ENCODE measurements at places on chromosomes 5 and 9.

DNA sequence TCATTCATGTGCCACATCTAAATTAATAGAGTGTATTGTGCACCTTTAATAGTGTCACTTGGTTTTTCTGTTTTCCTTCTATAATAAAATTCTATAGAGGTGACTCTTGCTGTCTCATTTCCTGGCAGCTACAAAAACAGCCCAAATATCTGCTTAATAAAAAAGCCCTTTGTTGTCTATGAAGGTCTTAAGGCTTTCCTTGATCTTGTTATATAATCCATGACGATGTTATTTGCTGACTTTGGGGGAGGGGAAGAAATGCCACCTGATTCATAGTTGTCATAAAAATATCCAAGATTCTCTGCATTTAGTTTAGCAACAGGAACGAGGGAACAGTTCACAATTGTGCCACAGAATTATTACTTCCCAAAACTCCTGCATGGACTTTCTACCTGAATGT is 31.3 kb downstream of the CPEB4 start:
- no peak for DNase-seq

- DNase-seq = peak; percentile 56
These were observed 1264.5 kb upstream of the ACO1 start for GRCh38 chr9:31119890-31120454.

- peak; percentile 75 for DNase-seq
These were observed 3.8 kb upstream of the ELAVL2 start for GRCh38 chr9:23829580-23830475.

DNA sequence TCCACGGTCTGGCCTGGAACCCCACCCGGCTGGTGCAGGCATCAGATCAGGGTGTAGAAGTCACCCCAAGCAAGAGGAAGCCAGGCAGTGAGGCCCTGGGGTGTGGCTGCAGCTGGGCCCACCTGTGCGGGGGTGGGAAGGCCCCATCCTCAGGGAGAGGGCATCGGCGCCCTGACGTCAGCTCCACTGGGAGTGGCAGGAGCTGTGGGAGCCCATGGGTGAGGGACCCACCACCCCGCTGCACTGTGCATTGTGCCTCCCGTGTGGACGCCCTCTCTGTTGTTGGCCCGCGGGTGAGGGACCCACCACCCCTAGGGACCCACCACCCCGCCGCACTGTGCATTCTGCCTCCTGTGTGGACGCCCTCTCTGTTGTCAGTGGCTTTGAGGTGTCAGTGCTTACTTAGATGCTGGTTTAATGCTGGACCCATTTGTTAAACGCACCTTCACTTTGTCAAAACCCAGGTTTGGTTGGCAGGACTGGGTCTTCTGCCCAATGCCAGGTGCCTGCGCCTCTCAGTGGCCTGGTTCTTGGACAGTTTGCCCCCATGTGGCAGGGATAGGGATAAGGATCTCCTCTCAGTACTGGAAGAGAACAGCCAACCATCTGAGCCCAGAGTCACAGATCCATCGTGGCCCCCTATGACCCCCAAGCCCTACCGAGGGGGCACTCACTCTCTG is 6.9 kb upstream of the EXOC3 start:
- DNase-seq = peak; percentile 62

GRCh38 chr9:16987026-16987425 is 116.6 kb upstream of the BNC2 start:
- DNase-seq = no peak

- DNase-seq = peak; percentile 33
These were observed 153.4 kb upstream of the POU5F2 start for GRCh38 chr5:93894601-93895354.

GRCh38 chr9:124361128-124361527 is 54.1 kb downstream of the PSMB7 start:
- no peak for DNase-seq

- DNase-seq = no peak
These were observed 51.9 kb upstream of the ENTREP1 start for GRCh38 chr9:69273161-69273560.

DNA sequence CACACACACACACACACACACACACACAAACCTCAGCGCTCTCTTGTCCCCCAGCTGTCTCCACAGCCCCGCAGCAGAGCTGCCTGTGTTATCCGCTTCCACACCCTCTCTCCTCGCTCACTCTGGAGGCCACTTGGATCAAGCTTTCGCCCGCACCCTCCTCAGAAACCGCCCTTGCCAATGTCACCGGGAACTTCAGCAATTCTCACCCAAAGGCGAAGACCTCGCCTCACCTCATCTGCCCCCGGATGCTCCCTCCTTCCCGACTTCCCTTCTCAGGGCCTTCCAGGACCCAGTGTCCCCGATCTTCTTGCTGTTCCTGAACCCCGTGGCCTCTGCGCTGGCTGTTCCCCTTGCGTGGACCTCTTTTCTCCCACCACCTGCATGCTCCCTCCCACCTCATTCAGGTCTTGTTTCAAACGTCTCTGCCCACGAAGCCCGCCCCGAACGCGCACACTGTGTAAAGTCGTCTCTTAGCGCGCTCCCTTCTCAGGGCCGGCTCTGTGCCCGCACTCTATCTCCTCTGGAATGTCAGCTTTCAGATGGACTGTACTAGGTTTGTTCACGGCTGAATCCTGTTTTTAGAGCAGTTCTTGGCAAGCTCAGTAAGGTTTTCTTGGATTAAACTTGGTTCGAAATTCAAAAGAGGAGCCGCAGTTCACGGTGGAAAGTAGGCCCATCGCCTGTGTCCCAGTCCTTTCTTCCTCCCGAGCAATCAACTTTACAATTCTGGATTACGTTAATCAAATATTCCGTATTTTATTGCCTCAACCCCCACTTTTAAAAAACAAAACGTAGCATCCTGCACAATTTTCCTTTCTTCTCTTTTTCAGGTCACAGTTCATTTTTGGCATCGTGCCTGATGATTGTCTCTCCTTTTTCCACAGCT is 1.0 kb upstream of the TRIM7 start:
- DNase-seq = no peak

DNA sequence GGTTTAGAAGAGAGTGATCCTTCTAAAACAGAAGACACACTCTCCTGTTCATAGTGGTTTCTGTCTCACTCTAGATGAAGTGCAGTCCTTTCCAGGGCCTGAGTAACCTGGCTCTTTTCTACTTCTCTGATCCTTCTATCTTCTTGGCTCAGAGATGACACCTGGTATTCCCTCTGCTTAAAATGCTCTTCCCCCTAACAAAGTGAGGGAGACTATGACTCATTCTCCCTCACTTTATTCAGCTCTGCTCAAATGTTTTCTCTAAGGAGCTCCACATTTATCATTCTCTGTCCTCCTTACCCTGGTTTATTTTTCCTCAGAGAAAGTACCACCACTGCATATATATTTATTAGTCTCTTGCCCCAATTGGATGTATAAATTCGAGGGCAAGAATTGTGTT is 24.6 kb downstream of the TUT7 start:
- no peak for DNase-seq

DNA sequence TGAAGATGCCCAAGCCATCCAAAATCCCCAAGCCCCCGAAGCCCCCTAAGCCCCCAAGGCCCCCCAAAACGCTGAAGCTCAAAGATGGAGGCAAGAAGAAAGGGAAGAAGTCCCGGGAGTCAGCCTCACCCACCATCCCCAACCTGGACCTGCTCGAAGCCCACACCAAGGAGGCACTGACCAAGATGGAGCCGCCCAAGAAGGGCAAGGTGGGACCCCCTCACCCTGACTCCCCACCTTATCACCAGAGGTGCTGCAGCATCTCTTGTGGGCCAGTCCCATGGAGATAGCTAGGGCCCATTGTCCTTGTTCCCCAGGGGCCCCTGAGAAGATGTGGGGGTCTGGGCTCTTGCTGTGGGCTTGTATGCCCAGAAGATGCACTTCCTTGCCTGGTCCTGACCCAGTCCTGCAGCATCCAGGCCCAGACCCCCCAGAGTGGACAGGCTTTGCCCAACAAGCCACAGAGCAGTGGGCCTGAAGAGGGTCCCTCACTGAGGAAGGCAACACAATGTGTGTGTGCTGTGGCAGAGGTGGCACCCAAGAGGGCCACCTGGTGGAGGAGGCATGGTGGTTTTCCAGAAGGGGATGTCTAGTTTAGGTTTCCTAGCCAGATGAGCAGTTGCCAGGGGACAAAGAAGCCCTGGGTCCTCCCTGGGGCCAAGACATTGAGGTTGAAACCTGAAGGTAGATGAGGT is 84.1 kb downstream of the PHF2 start:
- DNase-seq = no peak

DNA sequence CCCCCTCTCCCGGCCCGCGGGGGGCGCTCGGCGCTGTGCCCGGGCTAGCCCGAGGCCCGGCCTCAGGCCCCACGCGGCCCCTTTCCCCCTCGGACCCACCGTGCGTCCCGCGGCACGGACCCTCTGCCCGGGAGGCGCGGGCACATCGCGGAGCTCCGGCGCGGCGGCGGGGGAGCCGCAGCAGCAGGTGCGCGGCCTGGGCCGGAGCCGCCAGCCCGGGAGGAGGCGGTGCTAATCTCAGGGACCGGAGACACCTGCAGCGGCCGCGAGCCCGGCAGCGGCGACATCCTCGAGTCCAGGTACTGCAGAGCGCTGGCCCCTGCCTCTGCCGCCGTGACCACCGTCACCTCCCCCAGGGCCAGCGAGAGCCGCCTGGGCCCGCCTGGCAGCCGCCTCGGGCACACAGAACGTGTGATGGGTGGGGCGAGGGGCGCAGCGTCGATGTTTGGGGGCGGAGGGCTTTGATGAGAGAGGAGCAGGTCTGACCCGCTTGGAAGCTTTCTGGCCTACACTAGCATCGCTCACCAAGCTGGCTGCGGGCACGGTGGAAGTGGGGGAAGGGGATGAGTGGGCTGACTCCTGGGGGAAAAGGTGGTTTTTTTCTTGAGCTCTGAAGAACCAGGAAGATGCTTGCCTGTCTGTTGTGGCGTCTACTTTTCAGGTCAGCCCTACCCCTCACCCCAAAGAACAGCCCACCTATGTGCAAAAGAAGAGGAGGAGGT is 524 bp downstream of the CYFIP2 start:
- peak; percentile 71 for DNase-seq

DNA sequence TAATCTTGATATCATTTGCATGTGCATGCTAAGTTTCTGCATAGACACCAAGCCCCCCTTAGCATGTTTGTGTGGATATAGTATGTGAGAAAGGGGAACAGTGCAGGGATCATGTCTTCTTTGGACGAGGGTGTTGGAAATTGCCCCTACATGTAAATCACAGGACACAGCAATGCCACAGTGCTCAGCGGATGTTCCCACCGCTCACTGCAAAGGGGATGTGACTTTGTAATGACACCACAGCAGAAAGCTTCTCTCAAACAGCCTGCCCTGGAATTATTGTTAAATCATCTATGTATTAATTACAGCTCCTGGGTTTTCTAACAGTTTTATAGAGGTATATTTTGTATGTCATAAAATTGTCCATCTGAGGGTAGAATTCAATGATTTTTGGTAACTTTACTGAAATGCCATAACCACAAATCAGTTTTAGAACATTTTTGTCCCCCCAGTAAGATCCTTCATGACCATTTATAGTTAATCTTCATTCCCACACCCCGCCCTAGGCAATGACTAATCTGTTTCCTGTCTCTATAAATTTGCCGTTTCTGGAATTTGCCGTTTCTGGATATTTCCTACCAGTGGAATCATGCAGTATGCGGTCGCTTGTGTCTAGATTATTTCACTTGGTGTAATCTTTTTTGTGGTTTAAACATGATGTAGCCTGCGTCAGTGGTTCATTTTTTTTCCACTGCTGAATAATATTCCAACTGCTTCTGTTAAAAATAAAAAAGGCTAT is 648.5 kb upstream of the WWC1 start:
- DNase-seq = no peak

- no peak for DNase-seq
These were observed 26.6 kb downstream of the TLX3 start for GRCh38 chr5:171335616-171336015.

DNA sequence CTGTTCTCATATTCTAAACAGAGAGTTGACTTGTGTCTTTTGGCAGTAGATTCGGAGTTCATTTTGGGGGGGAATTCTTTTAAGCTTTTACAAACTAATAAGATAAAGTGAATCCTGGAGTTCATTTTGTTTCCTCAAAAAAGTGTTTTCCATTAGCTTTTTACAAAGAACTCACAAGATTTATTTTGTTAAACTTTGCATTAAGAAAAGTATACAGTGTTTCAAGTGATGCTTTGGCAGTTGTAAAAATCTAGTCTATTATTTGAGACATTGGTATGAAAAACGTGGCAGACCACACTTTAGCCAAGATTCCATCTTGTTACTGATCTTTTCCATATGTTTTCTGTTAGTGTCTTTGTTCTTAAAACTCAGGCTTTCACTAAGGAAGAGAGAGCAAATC is 1.2 kb upstream of the OMD start:
- no peak for DNase-seq

- no peak for DNase-seq
These were observed 130.7 kb upstream of the NR3C1 start for GRCh38 chr5:143533978-143534760.

GRCh38 chr9:126307322-126308061 is 19.1 kb upstream of the MVB12B start:
- DNase-seq = no peak

- DNase-seq = no peak
These were observed 4.5 kb downstream of the CAMK2A start for GRCh38 chr5:150285114-150285513.

DNA sequence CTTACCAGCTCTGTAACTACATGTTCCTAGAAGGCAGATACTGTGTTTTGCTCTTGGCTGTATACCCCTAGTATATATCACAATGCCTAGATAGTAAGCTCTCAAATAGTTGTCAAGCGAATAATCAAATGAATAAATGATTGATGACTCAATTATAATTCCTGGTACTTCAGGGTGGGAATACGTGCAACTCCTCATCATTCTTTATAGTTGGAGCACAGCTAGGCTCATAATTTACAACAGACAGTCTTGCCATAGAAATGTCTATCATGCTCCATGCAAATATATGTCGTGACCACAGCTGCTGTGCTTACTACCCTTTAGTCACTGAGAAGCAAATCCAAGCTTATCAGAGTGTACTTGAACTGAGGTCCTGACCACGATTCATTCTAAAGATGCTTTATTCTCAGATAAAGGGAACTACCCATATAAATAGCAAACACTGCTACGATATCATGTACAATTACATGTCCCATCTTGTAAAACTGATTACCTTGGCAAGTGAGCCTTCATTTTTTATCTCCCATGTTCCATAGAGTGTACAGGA is 52.1 kb downstream of the STRBP start:
- no peak for DNase-seq

- no peak for DNase-seq
These were observed 44.2 kb downstream of the MRPL36 start for GRCh38 chr5:1755321-1755949.

GRCh38 chr9:12968093-12968492 is 193.3 kb downstream of the LURAP1L start:
- no peak for DNase-seq

- DNase-seq = peak; percentile 8
These were observed 37.8 kb upstream of the KIF2A start for GRCh38 chr5:62268234-62268633.

GRCh38 chr5:133456933-133457402 is 155.4 kb downstream of the FSTL4 start:
- DNase-seq = no peak

GRCh38 chr5:8827696-8828095 is 718.2 kb downstream of the SEMA5A start:
- no peak for DNase-seq

GRCh38 chr5:80755626-80756025 is 100.8 kb upstream of the DHFR start:
- no peak for DNase-seq

All from GM23338 (cell line).